Renal cortical epithelial cell (primary cell): ENCODE measurements at places on chromosomes 11 and 22.

- DNase-seq, result no peak
Observed at GRCh38 chr22:46346680-46347405, 11.3 kb downstream of the TRMU start.

- no peak for DNase-seq
Observed at GRCh38 chr22:41177622-41178424, 27.3 kb upstream of the L3MBTL2 start.

- DNase-seq, result no peak
Observed at GRCh38 chr22:35296051-35296450, 3.6 kb upstream of the TOM1 start.

- no peak for DNase-seq
Observed at GRCh38 chr11:133202816-133203215, 329.5 kb downstream of the OPCML start.

DNA sequence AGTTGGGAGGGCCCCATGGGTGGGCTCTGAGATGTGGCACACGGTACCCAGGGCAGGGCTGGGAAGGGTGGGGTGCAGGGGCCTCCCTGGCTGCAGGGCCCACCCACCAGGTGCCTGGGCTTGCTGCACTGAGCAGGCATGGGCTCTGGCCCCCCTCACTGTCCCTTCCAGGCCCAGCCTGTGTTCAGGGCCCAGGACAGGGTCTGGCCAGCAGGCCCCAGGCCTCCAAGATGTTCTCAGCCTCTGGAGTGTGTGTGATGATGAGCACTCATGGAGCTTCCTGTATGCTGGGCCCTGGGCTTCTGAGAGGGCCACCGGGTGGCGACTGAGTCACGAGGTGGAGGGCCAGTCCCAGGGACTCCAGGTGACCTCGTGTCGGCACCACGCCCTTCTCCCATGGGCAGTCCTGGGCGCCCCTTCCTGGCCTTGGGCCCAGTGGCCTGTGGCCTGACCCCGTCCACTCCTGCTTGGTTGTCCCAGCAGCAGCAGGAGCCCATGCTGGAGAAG lies 55.9 kb upstream of the CCDC188 start:
- no peak for DNase-seq

- DNase-seq, result no peak
Observed at GRCh38 chr11:132743601-132744000, 788.7 kb downstream of the OPCML start.

GRCh38 chr11:120125024-120125423 lies 12.9 kb downstream of the TRIM29 start:
- DNase-seq, result peak; percentile 59

DNA sequence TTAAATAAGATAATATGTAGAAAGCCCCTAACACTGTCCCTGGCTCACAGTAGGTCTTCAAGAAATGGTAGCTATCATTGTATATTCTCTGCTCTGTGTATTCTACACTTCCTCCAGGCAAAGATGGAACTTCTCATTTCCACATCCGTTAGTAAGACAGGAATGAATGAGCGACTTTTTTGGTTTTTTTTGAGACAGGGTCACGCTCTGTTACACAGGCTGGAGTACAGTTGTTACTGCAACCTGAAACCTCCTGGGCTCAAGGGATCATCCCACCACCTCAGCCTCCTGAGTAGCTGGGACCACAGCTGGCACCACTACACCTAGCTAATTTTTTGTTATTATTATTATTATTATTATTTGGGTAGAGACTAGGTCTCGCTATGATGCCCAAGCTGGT lies 2.3 kb upstream of the CLPB start:
- DNase-seq, result peak; percentile 31

DNA sequence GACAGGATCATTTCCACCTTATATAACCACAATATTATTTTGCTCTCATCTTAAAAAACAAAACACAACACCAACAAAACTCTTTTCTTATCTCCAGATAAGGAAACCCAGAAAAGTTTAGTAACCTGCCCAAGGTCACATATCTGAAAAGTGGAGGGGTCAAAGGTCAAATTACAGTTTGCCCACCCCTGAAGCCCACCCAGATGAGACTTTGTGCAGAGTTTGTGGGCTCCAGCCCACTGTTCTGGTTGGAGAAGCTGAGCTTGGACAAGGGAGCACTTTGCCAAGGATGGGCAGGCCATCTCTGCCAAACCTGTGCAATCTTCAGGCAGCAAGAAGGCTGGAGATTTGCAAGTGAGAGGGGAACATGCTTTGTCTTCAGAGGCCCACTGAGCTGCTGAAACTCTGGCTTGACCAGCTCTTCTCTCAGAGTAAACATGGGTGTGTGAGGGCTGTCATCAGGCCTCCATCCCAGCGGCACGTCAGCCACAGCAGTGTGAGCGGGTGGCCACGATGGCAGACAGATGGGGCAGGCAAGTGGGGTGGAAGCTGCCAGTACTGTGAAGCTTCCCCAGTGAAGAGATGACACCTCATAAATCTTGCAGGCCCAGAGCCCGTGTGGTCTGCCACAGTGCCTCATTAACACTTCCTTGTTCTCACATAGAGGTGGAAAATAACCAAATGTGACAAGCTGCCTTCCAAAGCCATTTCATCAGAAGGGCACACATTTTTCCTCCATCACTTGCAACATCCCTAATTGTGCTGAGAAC lies 111.8 kb downstream of the CCDC81 start:
- DNase-seq, result no peak

GRCh38 chr22:47878460-47878859 lies 1116.0 kb downstream of the TBC1D22A start:
- DNase-seq, result no peak

GRCh38 chr22:22488736-22489135 lies 19.8 kb downstream of the ZNF280B start:
- DNase-seq, result no peak
